ENCODE measurements at places on chromosomes 7 and 10.

- DNase-seq = no peak
Observed at GRCh38 chr10:131475043-131475442, 163.5 kb upstream of the TCERG1L start.

- no peak for DNase-seq
Observed at GRCh38 chr7:91875851-91876250, 4.7 kb downstream of the MTERF1 start.

DNA sequence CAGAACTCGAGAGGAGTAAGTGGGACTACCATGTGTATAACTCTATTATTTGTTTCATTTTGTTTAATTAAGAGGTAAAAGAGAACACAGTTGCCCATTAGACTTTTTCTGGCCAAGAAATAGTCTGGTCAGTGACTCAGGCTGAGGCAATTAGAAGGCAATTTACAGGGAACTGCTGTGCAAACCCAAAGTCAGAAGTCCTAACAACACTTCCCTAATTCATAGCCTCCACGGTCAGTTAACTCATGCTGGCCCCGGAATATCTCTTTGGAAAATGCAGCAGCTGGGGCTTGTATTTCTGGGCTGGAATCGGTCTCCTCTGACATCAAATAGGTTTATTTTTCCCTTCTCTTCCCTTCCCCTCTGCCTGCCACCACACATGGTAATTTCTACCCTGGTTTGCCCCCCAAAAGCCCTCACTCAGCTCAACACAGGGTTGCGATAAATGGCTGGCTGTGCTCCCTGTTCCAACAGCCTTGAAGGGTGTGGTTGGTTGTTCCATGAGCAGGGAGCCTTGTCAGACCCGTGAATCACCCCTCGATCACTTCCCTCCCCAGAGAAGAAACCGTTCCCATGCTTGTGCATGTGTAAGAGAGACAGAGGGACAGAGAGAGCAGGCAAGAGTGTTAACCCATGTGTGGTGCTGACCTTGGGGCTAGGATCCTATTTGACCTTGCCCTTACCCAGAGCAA is 5.3 kb downstream of the SH3PXD2A start:
- DNase-seq = no peak

GRCh38 chr7:14054125-14054524 is 64.7 kb upstream of the ETV1 start:
- DNase-seq = no peak

GRCh38 chr7:128304212-128304611 is 39.5 kb downstream of the RBM28 start:
- peak; percentile 20 for DNase-seq

DNA sequence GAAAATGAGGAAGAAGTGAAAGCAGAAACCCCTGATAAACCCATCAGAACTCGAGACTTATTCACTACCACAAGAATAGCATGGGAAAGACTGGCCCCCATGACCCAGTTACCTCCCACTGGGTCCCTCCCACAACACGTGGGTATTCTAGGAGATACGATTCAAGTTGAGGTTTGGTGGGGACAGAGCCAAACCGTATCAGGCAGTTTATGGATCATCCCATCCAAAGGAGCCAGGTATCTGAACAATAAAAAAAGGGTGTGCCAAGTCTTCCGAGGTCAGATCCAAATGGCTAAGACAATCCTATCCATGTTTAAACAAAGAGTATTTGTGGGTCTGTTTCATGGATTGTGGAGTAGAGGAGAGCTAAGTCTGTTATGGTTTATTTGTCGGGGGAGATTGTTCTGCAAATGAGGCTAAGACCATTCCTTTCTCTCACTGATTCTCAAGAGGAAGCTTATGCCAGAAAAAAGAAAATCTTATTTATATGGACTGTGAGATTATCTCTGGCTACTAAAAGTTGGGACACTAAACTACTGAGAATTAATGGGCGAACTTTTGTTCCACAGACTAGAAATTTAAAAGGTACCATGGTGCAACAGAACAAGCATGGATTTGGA is 203.7 kb downstream of the IPMK start:
- no peak for DNase-seq

DNA sequence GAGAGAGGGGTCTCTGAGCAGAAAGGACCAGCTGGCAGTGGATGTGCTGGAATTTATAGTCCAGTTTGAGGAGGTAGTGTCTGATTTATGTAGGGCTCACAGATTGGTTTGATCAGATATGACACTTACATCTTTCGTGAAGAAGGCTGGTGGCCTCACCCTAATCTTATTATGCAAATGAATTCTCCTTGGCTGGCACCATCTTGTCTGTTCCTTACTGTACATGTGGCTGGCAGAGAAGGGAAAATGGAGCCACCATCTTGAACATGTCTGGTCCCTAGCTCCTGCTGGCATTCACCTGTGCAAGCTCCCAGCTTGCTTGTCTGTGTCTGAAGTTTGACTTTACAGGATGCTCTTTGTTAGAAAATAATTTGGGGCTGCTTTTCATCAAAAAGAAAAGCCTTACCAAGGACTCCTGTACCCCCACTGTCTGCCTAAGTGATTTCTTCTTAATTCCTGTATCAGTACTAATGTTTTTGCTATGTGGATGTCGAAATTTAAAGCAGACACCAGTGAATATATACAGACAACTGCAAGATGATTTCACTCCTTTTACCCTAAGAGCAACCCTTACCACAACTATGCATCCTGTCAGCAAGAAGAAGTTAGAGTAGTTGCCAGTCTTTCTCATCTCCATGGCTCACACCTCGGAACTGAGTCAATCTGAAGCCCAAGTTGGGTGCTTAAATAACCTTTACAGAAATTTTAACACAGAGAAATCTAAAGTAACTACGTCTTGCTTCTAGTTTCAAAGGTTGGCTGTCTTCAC is 322.0 kb upstream of the SEMA3D start:
- DNase-seq = no peak

GRCh38 chr7:21253740-21254687 is 173.9 kb upstream of the SP4 start:
- peak; percentile 80 for DNase-seq

- DNase-seq = no peak
Observed at GRCh38 chr7:75650062-75650461, 88.7 kb downstream of the HIP1 start.

DNA sequence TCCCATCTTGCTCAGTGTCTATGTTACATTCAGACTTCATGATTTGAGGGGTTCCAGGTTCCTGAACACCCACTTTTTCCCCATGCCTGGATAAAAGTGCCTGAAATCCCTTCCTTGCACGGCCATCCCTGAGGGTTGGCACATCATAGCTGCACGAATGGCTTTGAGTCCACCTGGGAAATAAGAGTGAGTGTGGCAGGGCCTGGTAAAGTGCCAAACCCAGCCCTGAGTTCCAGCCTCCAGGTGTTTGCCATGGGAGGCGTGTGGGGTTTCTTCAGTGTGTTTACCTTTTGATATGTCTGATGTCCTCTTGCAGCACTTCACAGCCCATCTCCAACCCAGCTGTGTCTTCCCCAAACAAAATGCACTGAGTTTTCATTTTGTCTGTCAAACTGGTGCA is 145.7 kb downstream of the PAXIP1 start:
- no peak for DNase-seq

GRCh38 chr7:135164357-135165061 is 6.0 kb downstream of the CYREN start:
- DNase-seq = no peak

- no peak for DNase-seq
Observed at GRCh38 chr7:11605749-11606148, 226.2 kb downstream of the THSD7A start.

- no peak for DNase-seq
Observed at GRCh38 chr10:29980084-29980483, 79.3 kb downstream of the JCAD start.

DNA sequence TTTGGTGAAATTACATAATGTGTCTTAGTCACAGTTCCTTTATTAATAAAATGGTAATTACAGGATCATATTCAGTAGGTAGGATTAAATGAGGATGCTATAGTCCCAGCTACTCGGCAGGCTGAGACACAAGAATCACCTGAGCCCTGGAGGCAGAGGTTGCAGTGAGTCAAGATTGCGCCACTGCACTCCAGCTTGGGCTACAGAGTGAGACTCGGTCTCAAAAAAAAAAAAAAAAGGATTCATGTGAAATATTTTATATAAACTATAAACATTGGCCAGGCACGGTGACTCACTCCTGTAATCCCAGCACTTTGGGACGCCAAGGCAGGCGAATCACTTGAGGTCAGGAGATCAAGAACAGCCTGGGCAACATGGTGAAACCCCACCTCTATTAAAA is 197.9 kb downstream of the IMMP2L start:
- DNase-seq = no peak

GRCh38 chr7:137661634-137662033 is 185.1 kb downstream of the DGKI start:
- DNase-seq = no peak

GRCh38 chr10:117352724-117353123 is 22.5 kb downstream of the PDZD8 start:
- DNase-seq = no peak

GRCh38 chr10:113129117-113129516 is 179.1 kb downstream of the TCF7L2 start:
- no peak for DNase-seq

GRCh38 chr10:132417957-132418441 is 21.0 kb downstream of the PWWP2B start:
- no peak for DNase-seq

DNA sequence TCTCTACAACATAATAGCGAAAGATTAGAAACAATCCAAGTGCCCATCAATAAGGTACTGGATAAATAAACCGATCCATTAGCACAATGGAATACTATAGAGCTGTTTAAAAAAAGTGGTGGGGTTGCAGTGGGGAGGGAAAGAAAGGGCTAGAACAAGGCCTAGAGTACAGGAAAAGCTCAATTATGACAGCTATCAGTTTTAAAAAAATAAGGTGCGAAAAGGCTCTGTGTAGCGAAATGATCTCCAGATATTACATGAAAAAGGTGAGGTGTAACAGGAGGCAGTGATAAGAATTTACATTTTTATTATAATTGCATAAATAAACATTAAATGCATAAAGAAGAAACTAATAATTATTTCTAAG is 30.8 kb downstream of the CYTH3 start:
- no peak for DNase-seq

GRCh38 chr7:30453921-30454320 is 24.7 kb downstream of the NOD1 start:
- DNase-seq = no peak

GRCh38 chr10:16965740-16966447 is 148.7 kb upstream of the RSU1 start:
- no peak for DNase-seq

- peak; percentile 65 for DNase-seq
Observed at GRCh38 chr7:22561321-22561811, 61.4 kb upstream of the STEAP1B start.

- no peak for DNase-seq
Observed at GRCh38 chr10:93542358-93542791, 24.1 kb upstream of the FFAR4 start.

DNA sequence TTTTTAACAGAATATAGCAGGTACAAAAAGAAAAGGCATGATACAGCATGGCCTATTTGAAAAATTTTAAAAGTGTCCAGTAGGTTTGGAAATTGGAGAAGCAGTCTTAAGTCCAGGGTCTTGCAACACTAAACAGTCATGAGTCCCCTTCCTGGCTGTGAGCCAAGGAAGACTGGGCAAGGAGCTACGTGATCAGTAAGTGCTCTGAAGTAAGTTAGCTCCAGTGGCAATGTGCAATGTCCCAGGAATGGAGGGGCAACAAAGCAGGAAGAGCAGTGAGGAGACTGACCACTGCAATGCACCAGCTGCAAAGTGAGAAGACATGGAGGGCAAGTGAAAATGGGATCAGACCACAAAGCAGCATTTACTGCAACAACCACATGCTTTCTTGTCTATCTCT is 72.9 kb upstream of the GRID1 start:
- DNase-seq = peak; percentile 70

Measured in Ammon's horn (tissue), 1 donor.